ENCODE measurements at places on chromosomes 6 and 20.

DNA sequence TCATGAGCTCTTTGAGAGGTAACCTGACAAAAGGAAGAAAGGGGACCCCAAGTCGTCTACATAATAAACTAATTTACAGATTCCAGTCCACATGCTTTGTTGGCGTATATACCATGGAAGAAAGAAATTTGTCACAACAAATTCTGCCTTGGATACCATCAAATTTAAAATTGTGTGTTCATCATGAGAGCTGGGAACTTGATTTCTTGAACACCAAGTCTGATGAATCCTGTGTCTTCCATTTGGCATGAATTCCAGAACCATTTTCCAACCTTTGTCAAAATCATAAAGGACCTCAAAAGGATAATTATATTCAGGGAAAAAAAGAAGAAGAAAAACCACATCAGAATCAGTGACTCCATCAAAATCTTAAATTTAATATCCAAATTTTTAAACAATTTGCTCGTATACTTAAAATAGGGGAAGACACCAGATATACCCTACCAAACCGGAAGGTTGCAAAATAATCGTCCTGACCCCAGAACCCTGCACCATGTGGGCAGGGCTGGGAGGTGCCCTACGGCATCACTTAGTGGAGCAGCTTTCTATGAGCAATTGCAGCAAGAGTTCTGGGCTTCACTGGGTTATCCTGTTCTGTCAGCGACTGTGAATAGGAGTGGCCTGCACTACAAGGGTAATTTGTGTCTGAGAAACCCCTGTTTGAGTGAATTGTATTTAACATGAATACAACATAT is 74.1 kb upstream of the INSM1 start:
- DNase-seq = no peak

DNA sequence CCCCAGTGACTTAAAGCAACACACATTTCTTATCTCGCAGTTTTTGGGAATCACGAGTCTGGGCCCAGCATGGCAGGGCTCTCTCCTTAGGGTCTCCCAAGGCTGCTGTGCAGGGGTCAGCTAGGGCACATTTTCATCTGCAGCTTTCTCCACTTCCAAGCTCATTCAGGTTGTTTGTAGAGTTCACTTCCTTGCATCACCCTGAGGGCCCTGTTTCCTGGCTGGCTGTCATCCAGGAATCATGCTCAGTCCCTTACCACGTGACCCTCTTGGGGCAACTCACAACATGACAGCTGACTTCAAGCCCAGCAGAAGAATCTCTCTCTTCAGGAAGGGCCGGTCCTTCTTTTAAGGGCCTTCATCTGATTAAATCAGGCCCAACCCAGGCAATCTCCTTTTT is 21.3 kb downstream of the SNAP25 start:
- DNase-seq = peak; percentile 10

- no peak for DNase-seq
These were observed 46.7 kb downstream of the CNKSR3 start for GRCh38 chr6:154463573-154464419.

- DNase-seq = no peak
These were observed 850.5 kb upstream of the MAP3K7 start for GRCh38 chr6:91437315-91437729.

GRCh38 chr6:107585815-107586435 is 96.0 kb downstream of the SOBP start:
- no peak for DNase-seq

DNA sequence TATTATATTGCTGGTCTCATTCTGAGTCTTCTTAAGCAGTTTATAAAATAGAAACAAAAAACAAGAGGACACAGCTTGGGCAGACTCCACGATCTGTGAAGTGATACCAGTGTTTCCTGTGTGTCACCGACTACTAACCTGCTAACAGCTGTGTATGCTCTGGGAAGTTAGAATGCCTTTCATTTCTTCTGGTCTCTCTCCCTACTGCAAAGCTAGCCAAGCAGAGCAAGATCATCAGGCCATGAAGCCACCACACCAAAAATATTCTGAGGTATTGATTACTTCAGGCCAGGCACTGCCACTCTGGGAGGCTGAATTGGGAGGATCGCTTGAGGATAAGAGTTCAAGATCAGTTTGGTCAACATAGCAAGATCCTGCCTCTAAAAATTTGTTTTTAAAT is 46.9 kb upstream of the SMIM29 start:
- DNase-seq = no peak

- no peak for DNase-seq
These were observed 74.6 kb upstream of the RNF24 start for GRCh38 chr20:4089756-4090487.

- no peak for DNase-seq
These were observed 13.9 kb downstream of the ADISSP start for GRCh38 chr20:3753501-3754275.

GRCh38 chr6:87897013-87897412 is 150.6 kb upstream of the SPACA1 start:
- DNase-seq = no peak

- no peak for DNase-seq
These were observed 247.8 kb upstream of the CHD6 start for GRCh38 chr20:41865938-41866337.

DNA sequence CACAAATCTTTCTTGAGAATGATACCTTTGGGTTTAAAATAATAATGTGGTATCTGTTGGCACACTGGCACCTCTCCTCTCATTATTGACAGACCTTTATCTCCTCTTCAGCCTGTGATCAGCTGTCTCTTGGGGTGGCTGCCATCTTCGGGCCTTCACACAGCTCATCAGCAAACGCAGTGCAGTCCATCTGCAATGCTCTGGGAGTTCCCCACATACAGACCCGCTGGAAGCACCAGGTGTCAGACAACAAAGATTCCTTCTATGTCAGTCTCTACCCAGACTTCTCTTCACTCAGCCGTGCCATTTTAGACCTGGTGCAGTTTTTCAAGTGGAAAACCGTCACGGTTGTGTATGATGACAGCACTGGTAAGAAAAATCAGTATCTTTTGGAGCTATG is 232.8 kb downstream of the GRIK2 start:
- no peak for DNase-seq

DNA sequence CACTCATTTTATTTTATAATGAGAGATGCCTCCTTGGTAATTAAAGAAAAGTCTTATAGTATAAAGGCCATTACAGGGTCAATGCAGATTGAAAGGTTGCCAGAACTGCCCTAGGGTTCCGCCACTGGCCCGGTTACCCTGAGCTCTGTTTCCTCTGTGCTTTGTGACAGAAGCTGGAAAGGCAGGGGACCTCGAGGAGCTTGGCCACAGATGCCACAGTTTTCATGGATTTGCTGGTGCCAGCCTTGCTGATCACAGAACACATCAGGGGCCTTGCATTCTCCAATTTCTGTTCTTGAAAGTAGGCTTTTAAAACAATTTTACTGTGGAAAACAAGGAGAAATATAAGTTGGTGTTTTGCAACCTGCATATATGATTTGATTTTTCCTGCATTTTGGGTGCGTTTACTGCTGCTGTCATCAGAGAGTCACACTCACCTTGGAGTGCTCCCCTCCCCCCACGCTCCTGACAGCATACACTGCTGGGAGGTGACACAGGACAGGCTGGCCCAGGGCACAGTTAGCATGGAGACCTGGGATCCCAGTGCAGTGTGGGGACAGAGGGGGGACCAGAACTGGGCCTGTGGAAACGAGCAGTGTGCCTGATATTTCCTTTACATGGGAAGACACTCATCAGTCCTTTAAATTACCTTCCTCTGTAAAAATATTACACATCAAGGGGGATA is 142.8 kb downstream of the CFAP61 start:
- no peak for DNase-seq

DNA sequence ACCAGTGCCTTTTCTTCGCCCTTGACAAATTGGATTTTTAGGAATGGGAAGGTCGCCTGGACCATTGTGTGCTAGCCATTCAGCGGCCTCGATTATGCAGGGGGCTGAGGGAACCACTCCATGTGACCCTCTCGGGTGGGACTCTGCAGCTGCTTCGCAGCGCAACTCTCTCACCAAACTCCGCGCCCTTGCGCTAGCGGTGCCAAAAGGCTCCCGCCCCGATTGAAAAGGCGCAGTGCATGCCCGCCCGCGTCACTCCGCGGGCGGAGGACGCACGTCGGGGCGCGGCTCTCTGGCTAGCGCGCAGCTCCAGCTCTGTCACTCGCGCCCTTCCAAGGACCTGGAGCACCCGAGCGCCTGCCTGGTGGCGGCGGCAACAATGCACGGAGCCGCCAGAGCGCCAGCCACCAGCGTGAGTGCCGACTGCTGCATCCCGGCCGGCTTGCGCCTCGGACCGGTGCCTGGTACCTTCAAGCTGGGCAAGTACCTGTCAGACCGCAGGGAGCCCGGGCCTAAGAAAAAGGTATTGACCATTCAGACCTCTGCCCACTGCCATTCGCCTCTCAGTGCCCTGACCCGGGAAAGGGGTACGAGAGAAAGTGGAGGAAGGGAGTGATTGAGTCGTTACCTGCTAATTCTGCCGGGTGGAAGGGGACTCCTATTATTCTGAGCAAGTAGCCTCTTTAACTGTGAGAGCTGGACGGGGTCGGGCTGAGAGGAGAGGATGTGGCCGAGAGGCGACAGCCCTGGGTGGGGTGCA is at the start of gene PRDM13:
TSS of gene PRDM13 (plus strand) at position 178 of the 760 bp plus-strand sequence. CDS start at position 380, 202 bp downstream.
- DNase-seq = no peak

DNA sequence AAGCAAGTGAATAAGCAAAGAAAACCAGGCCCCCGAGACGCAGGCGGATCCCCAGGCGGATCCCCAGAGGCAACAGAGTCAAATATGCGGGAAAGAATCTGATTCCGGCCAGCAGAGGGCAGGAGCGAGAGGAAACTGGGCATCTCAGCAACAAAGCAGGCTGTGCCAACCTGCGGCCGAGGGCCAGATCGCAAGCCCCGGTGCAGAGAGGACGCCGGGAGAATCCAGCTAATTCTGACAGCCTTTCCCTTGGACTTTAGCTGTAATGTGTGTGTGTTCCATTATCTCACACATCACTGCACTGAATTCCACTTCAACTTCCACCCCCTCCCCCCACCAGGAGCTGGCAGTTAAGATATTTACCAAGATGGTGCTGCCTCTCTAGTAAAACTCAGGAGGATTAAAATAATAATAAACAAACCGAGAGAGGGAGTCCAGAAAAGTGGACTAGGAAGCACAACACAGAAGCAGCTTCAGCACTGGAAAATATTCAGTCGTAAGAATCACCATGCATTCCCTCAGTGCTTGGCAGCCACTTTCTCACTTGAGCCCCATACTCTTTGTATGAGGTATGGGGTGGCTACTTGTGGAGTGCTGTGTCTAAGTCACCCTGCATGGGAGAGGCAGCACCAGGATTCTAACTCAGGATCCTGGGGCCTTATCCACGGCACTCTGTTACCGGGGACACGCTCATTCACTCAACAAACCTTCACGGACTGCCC is 66.2 kb upstream of the SNX9 start:
- peak; percentile 84 for DNase-seq

DNA sequence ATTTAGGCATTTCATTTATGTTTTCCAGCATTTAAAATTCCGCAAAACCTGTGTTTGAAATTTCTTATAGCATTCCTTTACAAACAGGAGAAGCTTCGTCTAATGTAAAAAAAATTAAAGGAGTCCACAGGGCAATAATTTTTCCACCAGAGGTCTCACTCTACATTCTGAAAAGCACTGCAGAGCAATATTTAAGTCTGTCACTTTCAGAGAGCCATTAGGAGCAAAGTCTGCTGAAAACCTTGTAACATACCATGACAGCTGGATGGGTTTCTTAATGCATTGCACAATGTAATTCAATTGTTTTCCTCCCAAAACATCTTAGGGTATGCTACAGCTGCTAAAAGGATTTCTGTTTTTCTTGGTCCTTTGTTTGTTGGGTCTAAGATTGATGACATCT is 18.0 kb downstream of the BAG2 start:
- DNase-seq = no peak

DNA sequence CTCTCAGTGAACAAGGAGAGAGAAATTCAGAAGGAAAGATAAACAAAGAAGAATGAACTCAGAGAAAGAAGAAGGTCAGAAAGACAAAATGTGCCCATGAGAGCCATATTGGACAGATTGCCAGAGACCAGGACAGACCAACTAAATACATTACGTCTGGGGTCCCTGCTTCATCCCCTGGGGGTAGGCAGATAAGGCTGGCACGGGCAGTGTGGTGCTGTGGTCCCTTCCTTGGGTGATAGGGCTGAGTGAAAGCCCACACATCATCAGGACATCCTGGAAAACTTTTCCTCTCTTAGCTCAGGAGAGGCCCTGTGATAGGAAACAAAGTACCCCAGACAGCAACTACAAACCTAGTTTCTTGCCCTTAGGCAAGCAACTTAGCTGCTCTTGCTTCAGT is 13.2 kb upstream of the ARMC12 start:
- no peak for DNase-seq

GRCh38 chr6:145822456-145822855 is 7.9 kb upstream of the FBXO30 start:
- DNase-seq = no peak
